Neural crest cell (in vitro differentiated cells): ENCODE measurements at places on chromosomes 7 and 10.
A peak's percentile ranks its signal among the peaks of the same experiment; 100 is the strongest.

- H3K4me1 ChIP-seq: no peaks in the 10 kb centered on the region
- peaks cover 61% of the 10 kb centered on the region for H3K27me3 ChIP-seq
- no peak for DNase-seq
- no peak overlapping the region for H3K4me3 ChIP-seq
- no peak overlapping the region for H3K27ac ChIP-seq
Measured at GRCh38 chr10:49619613-49620012, 5.8 kb downstream of the CHAT start.

DNA sequence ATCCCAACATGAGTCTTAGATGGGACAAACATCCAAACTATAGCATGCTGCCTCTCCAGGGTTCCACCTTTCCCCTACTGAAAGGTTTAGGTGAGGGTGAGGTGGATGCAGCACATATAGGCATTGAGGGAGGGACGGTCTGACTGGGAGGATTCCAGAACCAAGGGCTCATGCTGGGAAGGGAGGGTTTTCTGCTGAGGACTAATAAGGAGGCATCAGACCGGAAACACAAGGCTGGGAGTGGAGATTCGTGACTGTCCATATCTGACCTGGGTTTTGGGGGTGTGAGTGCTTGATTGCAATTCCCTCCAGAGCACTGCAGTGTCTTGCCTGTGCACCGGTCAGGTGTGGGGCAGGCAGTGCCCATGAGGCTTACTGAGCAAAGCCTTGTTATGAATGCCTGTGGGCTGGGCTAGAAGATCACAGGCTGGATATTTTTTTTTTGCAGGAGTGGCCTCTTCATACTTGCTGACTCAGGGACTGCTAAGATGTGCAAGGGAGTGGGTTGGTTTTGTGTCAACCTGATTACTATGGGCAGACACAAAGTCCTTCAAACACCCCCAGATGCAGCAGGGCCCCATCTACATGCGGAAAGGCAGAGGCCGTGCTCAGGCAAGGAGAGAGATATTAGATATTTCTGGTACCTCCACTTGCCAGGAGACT lies 26.7 kb downstream of the DMBT1 start:
- no peaks in the 10 kb centered on the region for H3K36me3 ChIP-seq
- H3K27me3 ChIP-seq: no peaks in the 10 kb centered on the region
- H3K4me3 ChIP-seq: no peak overlapping the region

DNA sequence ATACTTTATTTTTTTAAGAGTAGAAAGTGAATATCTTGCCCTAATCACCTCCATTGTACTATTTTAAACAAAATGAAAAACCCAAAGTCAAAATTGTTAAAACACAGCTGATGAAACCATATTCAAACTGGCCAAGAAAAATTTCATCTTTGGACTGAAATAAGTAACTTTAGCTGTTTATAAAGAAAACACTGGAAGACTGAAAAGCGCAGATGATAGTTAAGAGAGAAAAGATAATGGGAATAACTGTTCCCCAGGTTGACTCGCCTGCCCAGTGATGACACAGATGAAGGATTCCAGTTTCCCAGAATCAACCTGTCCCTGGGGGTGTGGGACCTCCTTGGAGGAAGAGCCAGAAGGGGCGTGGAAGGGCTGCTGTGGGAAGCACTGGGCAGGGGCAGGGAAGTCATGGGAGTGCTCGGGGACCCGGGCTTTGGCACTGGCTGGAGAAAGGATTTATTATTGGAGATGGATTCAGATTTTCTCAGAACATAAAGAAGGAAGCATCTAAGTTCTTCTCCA lies 43.1 kb downstream of the DENND2A start:
- no peaks in the 10 kb centered on the region for H3K27me3 ChIP-seq
- H3K27ac ChIP-seq: no peak overlapping the region
- no peak overlapping the region for H3K4me3 ChIP-seq
- DNase-seq: no peak

DNA sequence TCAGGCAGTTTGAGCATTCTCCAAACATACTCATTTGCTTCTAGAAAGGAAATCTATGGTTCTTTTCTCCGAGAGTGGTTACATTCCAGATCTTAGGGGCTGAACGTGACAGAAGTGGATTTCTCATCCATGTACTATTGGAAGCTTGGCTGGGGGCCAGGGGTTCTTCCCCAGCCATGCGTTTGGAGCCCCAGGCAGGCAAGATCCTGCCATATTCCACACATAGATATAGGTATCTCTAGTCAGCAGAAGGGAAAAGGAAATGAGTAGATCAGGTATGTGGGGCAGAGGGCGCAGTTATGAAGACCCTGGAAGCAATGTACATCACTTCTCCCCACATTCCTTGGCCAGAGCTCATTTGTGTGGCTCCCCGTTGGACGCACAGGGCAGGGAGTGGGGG lies 299.8 kb downstream of the CCDC3 start:
- no peaks in the 10 kb centered on the region for H3K36me3 ChIP-seq
- DNase-seq: no peak
- no peak overlapping the region for H3K27ac ChIP-seq
- H3K4me3 ChIP-seq: no peak overlapping the region
- no peaks in the 10 kb centered on the region for H3K4me1 ChIP-seq
- H3K27me3 ChIP-seq: no peaks in the 10 kb centered on the region

DNA sequence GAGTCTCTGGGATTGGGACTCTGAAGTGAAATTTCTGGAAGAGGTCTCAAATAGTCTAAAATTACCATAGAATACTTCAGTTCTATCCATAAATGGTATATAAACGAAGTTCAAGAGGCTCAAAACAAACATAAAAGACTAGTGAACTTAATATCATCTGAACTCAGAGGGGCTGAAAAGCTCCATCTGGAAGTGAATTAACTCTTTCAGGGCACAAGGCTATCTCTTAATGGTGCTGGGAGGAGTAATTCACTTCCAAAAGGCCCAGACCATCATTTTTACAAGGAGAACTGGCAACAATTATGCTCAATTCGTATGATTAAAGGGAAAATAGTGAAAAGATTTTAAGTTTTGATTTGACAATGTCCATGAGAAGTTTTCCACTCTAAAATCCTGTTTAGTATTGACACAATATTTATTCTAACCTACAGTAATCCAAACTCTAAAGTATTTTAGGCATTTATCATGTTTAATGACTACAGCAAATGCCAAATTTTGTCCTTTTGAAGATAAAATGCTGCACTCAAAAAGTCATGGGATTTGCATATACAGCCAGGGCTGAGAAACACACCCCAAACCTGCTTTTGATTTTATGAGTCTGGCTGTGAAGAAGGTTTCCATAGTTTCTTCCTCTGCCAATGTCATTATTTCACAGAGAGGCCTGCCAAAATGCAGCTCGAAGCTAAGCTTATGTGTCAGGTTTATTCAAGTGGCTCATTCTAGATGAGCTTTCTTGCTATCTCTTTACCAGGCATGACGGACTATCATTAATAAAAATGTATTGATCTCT lies 143.9 kb downstream of the HIBADH start:
- H3K27ac ChIP-seq: no peak overlapping the region
- peaks cover 9% of the 10 kb centered on the region for H3K4me1 ChIP-seq
- H3K27me3 ChIP-seq: no peaks in the 10 kb centered on the region
- no peak for DNase-seq

DNA sequence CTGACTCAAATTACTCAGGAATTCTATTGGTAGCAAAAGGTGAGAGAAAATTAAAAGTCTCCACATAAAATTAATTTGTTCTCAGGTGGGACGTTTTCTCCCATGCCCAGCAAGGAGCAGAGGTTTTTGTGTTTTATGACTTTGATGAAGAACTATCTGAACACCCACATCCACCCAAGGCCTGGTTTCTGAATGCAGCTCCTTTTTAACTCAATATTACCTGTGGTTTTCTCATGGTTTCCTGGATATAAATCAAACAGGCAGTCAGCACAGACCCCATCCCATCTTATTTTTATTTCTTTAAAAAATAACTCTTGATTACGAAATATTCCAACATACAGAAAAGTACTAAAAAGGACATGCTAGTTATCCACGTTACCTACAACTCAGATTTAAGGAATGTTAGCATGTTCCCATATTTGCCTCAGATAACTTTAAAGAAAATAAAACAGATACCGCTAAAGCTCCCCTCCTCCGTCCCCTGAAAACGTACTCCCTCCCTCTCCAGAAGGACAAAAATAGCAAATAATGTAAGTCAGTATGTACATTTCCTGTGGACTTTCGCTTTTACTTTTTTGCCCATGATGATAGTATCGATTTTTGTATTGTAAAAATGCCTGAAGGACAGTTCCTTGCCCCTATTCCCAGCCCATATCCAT lies 43.4 kb downstream of the GLI3 start:
- DNase-seq: no peak
- peaks cover 75% of the 10 kb centered on the region for H3K4me1 ChIP-seq
- no peaks in the 10 kb centered on the region for H3K27me3 ChIP-seq
- peaks cover 12% of the 10 kb centered on the region for H3K36me3 ChIP-seq
- H3K27ac ChIP-seq: peak overlapping the region; percentile 93
- H3K4me3 ChIP-seq: peak overlapping the region; percentile 58

GRCh38 chr7:4838626-4839334 lies 23.1 kb downstream of the PAPOLB start:
- H3K4me3 ChIP-seq: no peak overlapping the region
- no peak for DNase-seq
- H3K27ac ChIP-seq: no peak overlapping the region

GRCh38 chr10:19169684-19170083 lies 121.1 kb downstream of the MALRD1 start:
- no peaks in the 10 kb centered on the region for H3K27me3 ChIP-seq
- no peak overlapping the region for H3K4me3 ChIP-seq
- no peaks in the 10 kb centered on the region for H3K4me1 ChIP-seq
- no peaks in the 10 kb centered on the region for H3K36me3 ChIP-seq
- no peak for DNase-seq
